ENCODE measurements at places on chromosomes 7 and 10.
A peak's percentile ranks its signal among the peaks of the same experiment; 100 is the strongest.

DNA sequence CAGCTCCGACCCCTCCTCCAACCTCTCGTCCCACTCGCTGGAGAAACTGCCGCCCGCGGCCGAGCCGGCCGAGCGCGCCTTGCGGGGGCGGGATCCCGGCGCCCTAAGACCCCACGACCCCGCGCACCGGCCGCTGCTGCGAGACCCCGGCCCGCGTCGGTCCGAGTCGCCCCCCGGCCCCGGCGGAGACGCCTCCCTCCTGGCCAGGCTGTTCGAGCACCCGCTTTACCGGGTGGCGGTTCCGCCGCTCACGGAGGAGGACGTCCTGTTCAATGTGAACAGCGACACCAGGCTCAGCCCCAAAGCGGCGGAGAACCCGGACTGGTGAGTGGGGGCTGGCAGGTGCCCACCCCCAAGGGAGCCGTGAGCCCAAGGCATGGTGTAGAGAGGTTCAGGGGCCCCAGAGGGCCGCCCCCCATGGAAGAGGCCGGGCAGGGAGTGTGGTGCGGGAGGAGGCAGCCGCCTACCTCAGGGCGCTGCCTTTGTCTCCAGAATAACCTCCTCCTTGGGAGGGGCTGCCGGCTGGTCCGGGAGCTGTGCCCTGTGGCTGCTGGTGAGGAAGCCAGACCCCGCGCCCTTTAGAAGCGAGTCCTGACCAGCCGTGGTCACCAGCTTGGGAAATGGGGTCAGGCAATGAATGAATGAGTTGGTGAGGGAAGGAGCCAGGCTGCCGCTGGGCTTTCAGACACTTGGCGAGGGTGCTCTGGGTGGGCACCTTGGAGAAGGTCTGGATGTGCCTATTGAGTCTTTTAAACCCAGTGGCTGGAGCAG is 1.3 kb downstream of the FAM20C start:
- no peak for DNase-seq

DNA sequence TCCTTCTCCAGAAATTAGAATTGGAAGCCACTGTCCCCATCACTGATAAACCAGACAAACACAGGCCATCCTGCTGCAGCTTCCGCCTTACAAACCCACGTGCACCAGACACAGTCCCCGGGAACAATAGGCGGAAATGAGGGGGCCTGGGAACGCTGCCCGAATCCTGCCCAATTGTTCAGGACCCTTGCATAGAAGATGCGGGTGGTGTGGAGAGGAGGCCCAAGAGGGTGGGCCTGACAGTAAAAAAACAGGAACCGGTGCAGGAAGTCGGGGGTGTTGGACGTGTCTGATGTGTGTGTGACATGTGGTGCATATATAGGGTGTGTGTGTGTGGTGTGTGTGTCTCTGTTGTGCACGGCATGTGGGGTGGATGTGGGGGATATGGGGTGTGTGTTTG is 26.5 kb upstream of the CHST15 start:
- no peak for DNase-seq

DNA sequence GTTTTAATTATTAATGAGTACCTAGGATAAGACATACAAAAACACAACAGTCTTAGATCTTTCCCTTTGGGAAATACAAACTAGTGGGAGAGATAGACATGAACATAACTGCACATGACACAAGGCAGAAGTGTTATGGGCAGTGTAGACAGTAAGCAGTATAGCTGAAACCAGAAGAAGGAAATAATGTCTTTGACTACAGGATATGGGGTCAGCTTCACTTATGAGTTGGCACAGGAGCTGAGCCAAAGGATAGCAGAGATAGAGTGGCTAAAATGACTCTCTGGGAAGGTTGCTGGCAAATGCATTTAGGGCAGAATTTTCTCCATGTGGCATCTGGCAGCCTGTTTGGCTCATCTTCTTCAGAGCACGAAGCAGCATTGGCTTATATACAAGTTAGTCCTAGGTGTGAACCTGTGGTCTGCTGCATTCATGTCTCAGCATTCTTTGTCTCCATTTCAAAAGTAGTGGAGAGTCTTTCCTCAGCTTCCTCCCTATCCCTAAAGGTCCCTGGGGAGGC is 60.3 kb upstream of the FEZF1 start:
- DNase-seq, result no peak

DNA sequence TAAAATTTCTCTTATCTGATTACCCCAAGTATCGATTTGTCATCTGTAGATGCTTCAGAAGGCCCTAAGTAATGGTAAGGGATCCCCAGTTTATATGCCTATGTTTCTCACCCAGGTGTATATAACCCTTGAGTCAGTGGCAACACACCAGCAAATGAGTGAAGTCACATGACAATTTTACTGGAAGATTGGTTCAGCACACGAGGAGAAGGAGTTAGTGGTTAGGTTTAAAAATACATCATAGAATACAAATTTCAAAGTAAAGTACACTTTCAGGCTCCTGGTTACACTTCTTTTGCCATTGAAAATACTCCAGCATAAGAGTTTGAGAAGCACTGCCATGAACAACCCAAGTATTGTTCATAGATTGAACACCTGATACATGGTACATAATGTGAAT is 29.7 kb upstream of the CAPZA2 start:
- no peak for DNase-seq

GRCh38 chr7:134741907-134742635 is 37.4 kb upstream of the CALD1 start:
- no peak for DNase-seq

GRCh38 chr7:98834949-98835348 is 34.9 kb downstream of the TMEM130 start:
- no peak for DNase-seq

- DNase-seq, result no peak
These were observed 1.6 kb upstream of the GTF2I start for GRCh38 chr7:74655768-74656440.

GRCh38 chr7:55593172-55593514 is 20.8 kb upstream of the VOPP1 start:
- DNase-seq, result no peak

DNA sequence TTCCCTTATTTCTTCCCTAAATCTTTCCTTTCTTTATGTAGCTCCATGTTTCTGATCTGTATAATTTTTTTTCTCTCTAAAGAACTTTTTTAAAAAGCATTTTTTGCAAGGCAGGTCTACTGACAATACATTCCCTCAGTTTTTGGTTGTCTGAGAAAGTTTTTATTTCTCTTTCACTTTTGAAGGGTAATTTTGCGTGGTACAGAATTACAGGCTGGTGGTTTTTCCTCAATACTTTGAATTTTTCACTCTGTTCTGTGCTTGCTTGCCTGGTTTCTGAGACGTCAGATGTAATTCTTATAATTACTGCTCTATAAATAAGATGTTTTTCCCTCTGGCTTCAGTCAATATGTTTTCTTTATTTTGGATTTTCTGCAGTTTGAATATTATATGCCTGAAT is 205.4 kb upstream of the VSTM2A start:
- DNase-seq, result no peak

DNA sequence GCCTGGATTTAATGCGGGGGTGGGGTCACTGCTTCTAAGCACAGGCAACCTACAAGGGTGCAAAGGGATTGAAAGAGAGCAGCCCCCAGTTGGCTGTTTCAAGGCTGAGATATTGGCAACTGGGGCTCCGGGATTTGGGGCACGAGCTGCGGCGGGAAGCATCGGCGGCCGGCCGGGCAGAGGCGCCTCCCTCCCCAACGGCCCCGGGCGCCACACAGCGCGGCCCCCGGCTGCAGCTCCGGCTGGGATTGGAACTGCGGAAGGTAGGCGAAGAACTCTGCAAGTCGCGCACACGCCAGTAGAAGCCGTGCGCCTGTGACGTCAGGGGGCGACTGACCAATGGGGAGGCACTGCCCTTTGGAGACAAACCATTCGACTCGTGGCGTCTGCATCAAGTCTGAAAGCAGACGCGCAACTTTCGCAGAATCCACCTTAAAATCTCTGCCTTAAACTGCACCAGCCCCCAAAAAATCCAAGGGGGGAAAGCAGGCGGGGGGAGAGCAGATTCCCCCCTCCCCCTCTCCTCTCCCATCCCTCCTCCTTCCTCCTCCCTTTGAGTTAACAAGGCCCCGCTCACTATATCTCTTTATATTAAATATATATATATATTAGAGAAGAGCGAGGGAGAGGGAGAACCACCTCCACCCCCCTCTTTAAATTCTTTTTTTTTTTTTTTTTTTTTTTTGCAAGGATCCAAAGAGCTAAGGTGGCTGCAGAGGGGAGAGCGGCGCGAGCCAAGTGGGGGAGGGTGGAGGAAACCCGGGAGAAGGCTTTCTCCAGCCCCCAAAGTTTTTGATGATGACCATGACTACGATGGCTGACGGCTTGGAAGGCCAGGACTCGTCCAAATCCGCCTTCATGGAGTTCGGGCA is at the start of gene DLX6:
Gene DLX6, plus strand, starts transcription at position 371 of the 872 bp plus-strand sequence. Its CDS starts 425 bp downstream, at position 796.
- DNase-seq, result peak; percentile 98

GRCh38 chr7:107579554-107579884 is 527 bp upstream of the BCAP29 start:
- no peak for DNase-seq

- no peak for DNase-seq
These were observed 156.4 kb upstream of the MDFIC start for GRCh38 chr7:114765331-114766040.

DNA sequence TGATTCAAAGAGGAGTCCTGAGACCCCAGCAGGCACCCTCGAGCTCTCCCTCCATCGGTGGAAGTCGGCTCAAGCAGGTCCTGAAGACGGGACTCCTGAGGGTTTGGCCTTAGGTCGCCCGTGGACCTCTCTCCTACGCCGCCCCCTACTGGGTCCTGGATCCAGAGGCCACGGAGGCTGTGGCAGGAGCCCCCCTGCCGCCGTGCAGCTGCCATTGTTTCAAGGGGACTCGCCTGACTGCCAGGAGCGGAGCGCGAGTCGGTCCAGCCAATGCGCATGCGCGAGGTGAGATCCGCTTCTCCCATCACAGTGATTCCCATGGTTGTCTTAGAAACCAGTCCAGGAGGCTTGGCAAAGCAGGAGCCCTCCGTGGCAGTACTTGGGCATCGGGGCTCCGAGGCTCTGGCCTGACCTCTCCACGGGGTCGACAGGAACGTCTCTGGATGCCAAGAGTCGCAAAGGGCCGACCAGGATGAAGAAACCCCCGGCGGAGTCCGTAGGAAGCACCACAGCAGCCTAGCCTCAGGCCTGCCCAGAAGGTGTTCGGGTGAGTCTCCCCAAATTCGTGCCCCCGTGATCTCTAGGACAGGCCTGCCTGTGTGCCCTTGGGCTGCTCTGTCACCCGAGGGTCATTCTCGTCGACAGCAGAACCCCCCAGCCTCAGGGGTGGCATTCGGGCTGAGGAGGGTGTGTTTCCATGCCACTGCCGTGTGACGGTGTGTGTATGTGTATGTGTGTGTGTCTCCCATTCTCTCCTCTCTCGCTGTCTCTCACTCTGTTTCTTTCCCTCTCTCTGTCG is 322.3 kb downstream of the ZNF716 start:
- DNase-seq, result no peak

- DNase-seq, result peak; percentile 35
These were observed 119.4 kb downstream of the GNAT3 start for GRCh38 chr7:80392229-80393169.

GRCh38 chr7:138382862-138383565 is 77.0 kb upstream of the TRIM24 start:
- no peak for DNase-seq

- no peak for DNase-seq
These were observed 170.9 kb upstream of the RHEB start for GRCh38 chr7:151690606-151691005.

DNA sequence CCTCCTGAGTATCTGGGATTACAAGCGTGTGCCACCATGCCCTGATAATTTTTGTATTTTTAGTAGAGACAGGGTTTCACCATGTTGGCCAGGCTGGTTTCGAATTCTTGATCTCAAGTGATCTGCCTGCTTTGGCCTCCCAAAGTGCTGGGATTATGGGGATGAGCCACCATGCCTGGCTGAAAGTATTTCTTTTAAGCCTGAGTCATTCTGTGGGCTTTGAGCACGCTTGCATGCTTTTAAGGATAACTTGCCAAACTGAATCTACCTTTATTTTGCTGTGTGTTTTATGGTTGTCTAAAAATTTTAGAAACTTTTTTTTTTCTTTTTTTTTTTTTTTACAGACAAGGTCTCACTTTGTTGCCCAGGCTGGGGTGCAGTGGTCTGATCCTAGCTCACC is 33.2 kb downstream of the CNNM2 start:
- DNase-seq, result no peak

DNA sequence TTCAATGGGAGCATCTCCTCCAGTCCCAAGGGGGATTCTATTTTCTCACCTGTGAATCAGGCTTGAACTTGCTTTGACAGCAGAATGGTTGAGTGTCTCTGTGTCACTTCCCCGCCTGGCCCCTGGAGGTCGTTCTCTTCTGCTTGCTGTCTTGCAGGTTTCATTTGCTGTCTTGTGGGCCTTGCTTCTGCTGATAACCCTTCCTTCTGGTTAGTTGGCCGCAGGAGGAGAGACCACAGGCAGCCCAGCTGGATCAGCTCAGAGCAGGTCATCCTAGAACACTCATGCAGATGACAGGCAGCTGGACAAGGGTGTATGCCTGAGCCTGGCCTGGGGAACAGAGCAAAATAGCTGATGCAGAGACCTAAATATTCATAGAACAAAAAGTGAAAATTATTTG is 344.2 kb upstream of the ADARB2 start:
- no peak for DNase-seq

DNA sequence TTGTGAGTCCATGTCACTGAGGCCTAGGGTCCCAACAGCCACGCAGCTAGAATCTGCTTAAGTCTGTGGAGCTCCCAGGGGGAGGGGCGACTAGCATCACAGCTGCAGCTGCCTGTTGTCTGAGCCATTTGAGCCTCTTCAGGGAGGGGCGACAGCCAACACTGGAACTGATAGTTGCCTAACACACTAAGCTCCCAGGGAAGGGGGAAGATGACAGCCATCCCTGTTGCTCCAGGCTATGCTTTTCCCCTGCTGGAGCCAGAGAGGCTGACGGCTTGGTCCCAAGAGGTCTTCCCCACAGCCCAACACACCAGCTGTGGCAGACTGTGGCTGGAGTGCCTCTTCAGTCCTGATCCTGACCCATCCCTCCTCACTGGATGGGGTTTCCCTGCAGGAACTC is 817.5 kb downstream of the NXPH1 start:
- DNase-seq, result no peak
